Glomerular endothelial cell (primary cell): ENCODE measurements at places on chromosomes 3 and 15.

GRCh38 chr3:183370391-183370790 is 58.0 kb downstream of the MCF2L2 start:
- DNase-seq: no peak

GRCh38 chr15:99279827-99280226 is 28.5 kb downstream of the LRRC28 start:
- DNase-seq: no peak

DNA sequence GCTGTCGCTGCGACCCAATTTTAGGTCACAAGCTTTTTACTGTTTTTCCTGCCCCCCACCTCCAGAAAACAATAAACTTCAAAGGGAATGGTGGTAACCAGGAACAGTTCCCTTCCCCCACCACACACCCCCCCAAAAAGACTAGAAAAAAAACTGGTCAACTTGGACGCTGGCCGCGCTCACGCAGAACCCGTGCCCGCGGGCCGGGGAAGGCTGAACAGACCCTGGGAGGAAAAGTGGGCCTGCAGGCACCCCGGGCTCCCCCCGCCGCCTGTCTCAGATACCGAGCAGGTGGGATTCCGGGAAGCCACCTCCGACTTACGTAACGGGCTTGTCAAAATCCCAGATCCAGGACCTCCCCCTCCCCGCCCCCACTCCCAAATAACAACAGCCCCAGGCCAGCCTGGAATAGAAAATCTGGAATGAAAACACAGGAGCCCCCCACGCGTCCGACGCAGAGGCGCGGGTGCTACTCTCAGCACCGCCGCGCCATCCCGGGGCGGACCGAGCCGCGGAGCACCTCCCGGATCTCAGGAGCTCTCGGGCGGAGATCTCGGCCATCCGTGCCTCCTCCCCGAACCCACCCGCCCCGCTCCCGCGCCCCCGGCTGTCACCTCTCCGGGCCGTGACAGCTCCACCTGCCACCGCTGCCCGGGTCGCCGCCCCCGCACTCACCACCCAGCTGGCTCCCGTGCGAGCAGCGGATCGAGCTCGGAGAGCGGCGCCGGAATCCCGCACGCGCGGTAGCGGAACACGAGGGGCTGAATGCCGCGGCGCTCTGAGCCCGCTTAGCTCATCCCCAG is 557 bp downstream of the DENND4A start:
- DNase-seq: no peak

- DNase-seq: no peak
Observed at GRCh38 chr3:185760088-185760487, 64.8 kb downstream of the IGF2BP2 start.

DNA sequence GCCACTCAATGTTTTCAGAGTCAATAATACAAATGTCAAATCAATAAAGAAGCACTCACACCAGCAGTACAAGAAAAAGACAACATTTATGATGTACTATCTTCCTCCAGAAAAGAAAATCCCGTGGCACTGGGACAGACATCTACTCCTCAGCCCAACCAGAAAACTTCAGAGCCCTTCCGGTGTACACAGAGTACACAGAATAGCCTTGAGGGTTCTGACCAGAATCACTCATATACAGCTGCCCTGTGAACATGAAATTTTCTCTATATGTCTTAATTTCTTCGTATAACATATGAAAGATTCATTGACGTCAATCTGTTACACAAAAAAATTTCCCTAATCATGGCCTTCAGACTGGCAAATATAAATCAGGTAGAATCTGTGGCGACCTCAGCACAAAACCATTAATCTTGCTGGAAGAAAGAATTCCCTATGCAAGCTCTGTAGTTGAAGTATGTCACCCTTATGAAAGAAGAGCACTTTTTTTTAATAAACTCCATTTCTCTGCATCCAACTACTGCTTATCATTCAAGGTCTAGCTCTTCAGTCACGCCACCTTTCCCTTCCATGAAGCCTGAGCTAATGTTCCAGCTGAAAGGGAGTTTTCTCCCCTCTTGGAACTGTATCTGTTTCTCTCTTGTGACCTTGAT is 53.8 kb upstream of the PLAAT1 start:
- no peak for DNase-seq

DNA sequence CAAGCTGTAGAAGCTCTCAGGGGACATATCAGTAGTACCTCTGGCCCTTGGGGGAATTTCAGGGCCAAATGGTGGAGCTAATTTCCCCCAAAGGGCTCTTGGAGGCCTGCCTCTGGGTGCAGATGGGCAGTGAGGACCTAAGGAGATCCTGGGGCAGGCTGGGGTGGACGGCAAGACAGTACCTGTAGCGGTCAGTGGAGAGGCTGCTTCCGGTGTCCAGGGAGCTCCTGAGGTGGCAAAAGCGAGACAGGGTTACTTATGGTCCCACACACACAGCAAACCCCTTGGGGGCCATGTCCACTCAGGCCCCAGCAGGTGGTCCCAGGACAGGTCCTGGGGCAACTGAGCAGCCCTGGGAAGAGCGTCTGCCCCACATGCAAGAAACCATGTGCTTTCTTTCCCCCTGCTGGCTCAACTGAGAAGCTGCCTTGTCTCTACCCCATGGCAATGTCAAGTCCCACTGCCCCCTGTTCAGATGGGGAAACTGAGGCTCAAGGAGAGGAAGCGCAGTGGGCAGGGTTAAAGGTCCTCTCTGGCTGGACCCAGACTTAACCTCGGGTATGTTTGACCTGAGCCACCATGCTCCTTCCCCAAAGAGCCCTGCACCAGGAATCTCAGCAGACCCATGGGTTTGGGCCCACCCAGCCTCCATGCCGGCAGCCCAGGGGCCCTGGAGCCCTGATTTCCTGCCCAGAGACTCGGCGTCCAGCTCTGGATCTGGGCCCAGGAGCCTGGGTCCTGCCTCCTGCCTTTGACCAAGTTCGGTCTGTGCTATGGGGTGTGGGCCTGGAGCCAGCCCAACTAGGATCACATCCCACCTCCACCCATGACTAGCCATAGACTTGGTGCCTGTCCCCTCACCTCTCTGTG is 25.7 kb downstream of the IQSEC1 start:
- no peak for DNase-seq

- no peak for DNase-seq
Observed at GRCh38 chr15:65368302-65369211, 9.2 kb downstream of the IGDCC3 start.

GRCh38 chr3:62835554-62836236 is 39.5 kb downstream of the CADPS start:
- no peak for DNase-seq

DNA sequence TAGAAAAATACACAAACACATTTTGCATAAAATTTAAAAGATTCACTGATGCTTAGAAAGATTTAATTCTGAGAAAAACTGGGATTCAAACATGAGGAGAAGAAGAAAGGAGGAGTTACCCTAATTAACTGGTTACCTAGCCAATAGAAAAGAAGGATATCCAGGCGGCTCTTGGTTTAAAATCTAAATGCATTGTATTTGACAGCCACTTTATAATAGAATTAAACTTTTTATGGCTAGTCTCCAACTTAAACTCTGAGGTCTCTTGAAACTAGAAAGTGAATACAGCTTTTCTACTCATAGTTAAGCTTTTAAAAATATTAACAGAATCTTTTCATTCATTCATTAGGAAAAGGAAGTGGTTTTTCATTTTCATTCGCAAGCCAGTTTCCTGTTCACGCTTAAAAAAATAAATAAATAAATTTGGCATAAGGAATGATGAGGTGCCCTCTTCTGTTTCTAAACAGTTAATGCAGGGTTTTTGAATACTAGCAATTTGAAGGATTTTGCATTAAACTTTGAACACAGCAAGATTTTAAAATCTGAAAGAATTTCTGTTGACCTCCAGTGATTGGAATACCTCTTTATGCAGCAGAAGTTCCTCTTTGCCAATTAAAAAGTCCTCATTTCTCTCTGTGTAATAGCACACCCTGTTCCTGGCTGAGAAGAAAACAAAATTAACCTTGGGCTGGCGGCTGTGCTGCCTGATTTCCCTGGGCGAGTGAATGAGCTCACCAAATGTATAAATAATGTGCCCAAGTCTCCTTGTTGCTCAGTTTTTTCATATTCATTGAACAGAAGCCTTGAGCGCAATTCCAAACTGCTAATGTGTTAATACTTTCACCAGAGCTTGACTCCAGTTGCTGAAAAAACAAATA is 105.1 kb downstream of the ZMAT3 start:
- peak; percentile 31 for DNase-seq

GRCh38 chr3:38219609-38220197 is 45.9 kb upstream of the SLC22A13 start:
- DNase-seq: no peak

DNA sequence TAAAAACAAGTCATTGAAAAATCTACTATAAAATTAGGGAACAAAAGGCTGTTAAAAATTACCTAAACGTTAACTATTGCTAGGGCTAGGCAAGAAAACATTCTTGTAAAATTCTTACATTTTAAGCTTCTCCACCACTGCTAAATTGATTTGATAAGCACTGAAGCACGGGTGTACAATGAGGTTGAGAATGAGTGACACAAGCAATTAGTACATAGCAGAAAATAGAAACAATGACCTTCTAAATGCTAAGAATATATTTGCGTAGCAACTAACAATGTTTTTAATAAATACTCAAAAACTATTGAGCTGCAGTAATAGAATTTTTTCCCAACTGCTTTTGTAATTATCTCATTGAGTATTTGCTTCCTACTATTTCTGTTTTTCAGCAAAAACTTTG is 4.7 kb downstream of the SGO1 start:
- DNase-seq: no peak

DNA sequence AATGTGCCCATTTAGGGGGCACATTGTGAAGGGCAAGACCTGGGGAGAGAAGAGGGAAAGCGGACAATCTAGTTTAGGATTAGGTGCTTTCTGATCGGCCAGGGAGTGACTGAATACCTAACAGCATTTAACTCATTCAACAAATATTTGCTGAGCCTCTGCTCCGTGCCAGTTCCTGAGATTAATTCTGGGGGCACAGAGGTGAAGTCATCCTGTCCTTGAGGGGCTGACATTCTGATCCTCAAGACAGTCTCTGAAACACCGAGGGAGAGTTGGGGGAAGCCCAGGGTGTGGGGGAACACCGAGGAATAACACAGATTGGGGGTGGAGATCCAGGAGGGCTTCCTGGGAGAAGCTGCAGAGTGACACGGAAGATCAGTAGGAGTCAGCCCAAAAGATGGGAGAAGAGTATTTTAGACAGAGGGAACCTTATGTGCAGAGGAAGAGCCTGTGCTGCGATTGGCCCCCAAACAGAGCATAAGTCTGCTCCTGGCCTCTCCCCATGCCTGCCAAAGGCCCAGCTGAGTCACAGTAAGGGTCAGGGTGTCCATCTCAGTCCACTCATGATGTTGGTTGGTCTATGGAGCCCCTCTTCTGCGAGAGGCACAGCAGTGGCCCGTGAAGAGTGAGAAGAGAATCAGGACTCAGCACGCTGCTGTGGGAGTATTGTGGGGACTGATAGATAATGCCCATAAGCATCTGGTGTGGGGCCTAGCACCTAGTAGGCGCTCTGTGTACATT is 60.2 kb downstream of the AMOTL2 start:
- no peak for DNase-seq

DNA sequence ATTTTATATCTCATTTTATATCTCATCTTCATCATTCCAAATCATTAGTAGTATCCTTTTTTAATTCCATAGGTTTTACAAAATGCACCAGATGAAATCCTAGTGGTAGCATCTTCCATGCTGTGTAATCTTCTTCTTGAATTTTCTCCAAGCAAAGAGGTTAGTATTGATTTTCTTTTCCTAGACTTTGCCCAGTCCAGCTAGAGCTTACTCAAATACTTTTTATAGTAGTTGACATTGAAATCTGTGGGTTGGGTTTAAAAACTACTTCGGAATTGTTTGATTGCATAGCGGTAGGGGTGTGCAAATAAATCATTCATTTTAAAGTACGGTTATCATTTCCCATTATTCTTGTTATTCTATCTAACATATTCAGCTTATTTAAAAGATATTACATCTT is 62.6 kb downstream of the NME9 start:
- no peak for DNase-seq

- DNase-seq: no peak
Observed at GRCh38 chr15:83462953-83463433, 15.9 kb downstream of the SH3GL3 start.

DNA sequence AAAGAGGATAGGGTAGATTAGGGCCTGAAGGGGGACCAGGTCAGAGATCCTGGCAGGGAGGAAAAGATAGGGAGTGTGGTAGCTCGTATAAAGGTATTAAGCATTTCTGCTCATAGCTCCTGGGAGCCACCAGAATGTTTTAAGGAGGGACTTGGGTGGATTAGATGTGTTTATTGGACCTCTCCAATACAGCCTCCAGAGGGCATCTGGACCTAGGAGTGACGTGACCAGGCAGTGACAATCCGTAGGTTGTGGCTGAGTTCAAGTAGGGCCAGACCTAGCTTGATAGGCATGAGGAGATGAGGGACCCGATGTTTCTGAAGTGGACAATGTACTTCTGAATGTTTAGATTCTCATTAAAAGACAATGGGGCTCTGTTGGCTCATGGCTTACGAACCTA is 435.2 kb downstream of the MCTP2 start:
- no peak for DNase-seq

DNA sequence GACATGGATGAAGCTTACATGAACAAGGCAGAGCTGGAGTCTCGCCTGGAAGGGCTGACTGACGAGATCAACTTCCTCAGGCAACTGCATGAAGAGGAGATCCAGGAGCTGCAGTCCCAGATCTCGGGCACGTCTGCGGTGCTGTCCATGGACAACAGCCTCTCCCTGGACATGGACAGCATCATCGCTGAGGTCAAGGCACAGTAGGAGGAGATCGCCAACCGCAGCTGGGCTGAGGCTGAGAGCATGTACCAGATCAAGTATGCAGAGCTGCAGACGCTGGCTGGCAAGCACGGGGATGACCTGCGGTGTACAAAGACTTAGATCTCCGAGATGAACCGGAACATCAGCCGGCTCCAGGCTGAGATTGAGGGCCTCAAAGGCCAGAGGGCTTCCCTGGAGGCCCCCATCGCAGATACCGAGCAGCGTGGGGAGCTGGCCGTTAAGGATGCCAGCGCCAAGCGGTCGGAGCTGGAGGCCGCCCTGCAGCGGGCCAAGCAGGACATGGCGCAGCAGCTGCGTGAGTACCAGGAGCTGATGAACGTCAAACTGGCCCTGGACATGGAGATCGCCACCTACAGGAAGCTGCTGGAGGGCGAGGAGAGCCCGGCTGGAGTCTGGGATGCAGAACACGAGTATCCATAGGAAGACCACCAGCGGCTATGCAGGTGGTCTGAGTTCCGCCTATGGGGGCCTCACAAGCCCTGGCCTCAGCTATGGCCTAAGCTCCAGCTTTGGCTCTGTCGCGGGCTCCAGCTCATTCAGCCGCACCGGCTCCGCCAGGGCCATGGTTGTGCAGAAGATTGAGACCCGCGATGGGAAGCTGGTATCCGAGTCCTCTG is 77.6 kb downstream of the CLDN11 start:
- DNase-seq: no peak

GRCh38 chr3:106930086-106930485 is 447.2 kb upstream of the CCDC54 start:
- DNase-seq: no peak
